Cerebellar cortex (tissue), 1 donor: ENCODE measurements at places on chromosomes 4 and X.

DNA sequence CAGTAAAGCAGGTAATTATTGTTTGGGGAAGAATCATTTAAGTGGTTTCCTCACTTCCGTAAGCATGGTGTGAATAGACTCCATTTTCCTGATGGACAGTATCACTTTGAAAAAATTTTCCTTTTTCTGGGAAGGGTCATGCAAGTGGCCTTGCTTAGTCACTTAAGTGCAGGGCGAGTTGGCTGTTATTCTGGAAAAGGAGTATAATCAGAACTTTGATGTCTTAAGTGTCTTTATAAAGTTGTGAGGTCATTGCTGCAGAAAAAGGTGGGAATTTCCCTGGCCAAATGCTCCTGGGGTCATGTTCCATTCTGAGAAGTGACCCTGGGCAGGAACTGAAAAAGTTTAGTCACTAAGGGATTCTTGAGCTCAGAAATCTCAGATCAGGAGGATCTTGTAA is 146.1 kb upstream of the OTUD4 start:
- no peak for DNase-seq

GRCh38 chr4:102640669-102641068 is 120.1 kb downstream of the MANBA start:
- no peak for DNase-seq

GRCh38 chrX:21749924-21750323 is 8.0 kb downstream of the SMPX start:
- no peak for DNase-seq

DNA sequence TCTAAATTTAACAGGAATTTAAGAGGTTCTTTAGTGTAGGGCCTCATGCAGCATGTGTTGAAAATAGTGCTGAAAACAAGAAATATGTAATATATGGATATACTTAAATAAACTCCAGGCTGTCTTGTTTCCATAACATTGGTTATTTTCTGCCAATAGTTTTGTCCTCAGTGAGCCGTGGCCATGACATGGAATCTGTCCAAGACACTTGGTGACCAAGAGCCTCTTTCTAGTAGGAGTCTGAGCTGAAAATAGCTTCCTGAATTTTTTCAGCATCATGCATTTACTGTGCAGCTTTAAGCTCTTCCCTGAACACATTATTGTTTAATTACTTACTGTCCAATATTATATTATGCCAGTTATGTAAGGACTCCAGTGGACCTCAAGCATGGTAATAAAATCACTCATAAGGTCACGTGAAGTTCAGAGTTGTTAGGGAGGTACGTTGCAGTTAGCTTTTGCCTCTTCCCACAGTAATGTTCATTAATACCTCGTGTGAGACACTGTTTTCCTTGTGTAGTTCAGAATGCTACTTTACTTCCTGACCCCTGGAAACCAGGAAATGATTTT is 488.2 kb downstream of the GRID2 start:
- DNase-seq, result peak; percentile 62

- DNase-seq, result no peak
These were observed 2144.6 kb upstream of the TENM3 start for GRCh38 chr4:180098586-180098985.

DNA sequence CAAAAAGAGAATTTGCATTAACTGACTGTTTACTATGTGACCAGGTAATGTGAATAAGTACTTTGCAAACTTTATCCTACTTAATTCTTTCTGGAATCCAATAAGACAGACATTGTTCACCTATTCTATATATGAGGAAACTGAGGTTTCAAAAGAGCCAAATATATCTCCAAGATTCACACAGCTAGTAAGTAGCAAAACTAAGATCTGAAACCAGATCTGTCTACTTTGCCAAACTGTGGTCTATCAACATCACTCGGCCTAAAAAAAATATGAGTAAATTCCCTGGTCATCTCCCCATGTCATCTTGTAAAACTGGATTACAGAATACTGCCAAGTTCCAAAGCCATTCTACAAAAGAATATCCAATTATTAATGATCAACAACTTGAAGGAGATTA is 52.8 kb downstream of the ANAPC10 start:
- no peak for DNase-seq

DNA sequence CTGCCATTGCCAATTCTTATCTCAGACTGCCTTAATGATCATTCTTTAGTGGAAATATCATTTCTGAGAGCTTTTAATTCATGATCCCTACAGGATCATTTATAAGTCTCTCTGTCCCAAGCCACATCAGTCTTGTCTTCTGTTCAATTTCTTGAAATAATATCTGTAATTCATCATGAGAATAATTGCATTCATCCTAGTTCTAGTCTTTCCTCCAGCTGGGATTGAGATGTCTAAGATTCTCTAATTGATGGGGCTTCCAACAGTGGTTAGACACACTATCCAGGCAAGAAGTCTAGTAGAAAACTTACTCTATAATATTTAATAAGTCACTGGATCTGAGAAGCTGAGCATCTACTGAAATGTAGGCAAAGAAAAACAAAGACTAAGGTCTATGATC is 854.7 kb upstream of the ADGRL3 start:
- no peak for DNase-seq

DNA sequence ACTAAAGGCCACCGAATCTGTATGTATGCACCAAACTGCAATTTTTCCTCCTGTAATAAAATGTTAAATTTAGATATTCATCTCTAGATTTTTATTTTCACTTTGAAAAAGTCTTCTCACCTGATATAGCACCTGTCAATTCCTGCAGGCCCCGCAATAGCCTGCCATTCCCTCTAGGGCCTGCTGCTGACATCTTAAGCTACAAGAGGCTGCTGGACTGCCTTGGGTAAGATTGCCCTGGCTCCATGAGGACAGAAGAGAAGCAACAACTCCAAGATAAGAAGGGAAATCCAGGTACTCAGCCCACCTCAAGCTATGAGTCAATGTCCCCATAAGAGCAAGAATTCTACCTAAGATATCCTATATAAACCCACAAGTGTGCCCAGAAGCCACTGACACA is 230.2 kb upstream of the AGTR2 start:
- no peak for DNase-seq

- no peak for DNase-seq
These were observed 11.7 kb upstream of the FAT4 start for GRCh38 chr4:125303058-125303457.

- DNase-seq, result no peak
These were observed 76.0 kb downstream of the PJA1 start for GRCh38 chrX:69089203-69089602.

- DNase-seq, result no peak
These were observed 153.0 kb upstream of the TRPC5 start for GRCh38 chrX:112235547-112235946.

- DNase-seq, result no peak
These were observed 141.5 kb upstream of the SMAD1 start for GRCh38 chr4:145340071-145340675.

DNA sequence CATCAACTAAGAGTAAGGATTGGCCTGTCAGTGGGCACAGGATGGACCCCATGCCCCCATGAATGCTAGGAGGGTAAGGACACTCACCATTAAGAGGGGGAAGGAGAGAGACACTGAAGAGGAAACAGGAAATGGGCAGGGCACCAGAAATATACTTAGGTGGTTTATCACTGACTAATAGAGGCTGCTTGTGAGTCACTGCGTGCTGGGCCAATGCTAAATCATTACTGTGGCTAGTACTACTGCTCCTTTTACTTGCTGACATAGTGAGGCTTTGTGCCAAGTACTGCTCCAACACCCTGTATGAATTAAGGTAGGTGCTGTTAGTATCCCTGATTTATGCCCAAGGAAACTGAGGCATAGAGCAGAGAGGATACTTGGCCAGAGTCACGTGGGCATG is 130.4 kb upstream of the FRMPD4 start:
- no peak for DNase-seq

DNA sequence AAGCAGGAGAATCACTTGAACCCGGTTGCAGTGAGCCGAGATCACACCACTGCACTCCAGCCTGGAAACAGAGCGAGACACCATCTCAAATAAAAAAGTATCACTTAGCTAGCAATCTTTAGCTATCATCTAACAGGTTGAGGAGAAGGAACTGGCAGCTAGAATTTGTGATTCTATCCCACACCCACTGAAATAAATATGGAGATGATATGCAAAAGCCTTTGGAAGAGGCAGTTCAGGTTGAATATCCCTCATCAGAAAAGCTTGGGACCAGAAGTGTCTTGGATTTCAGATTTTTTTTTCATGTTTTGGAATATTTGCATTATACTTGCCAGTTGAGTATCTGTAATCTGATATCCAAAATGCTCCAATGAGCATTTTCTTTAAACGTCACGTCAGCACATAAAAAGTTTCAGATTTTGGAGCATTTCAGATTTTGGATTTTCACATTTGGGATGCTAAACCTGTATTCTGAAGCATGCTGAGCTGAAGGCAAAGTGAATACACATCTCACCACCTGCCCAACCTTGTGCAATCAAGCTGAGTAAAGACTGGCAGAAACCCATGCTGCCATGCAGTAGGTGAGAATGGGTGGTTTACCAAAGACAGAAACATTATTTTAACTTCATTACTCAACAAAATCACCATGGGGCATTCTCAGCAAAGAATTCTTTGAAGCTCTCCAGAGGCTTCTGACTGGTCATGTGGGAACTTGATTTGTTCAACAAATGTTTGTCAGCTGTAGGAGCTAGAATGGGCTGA is 159.3 kb downstream of the SH3KBP1 start:
- no peak for DNase-seq
